ENCODE measurements at places on chromosomes 5 and 9.

GRCh38 chr5:94992325-94992724, 292.6 kb downstream of the MCTP1 start:
- no peak for DNase-seq

GRCh38 chr5:159527546-159528254, 197.4 kb upstream of the IL12B start:
- DNase-seq, result no peak

DNA sequence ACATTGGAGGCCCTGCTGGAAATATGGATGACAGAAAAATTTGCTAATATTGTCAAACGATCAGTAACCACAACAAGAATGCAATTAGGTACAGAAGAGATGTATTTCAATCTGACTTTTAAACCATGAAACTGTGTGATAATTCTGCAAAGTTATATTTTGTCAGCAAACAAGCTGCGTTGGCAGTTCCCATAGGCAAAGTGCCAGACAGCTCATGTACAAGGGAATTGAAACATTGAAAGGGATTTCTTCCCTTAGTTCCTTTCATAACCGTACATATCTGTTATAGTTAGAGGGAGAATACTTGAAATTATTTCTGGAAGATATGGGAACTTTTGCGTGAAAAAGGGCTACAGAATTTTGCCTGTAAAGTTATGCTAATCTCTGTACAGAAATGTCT, 419.4 kb upstream of the PTGER4 start:
- DNase-seq, result peak; percentile 21

GRCh38 chr5:54764102-54765090, 221.0 kb downstream of the ESM1 start:
- DNase-seq, result peak; percentile 72

GRCh38 chr5:118905196-118905595, 83.2 kb downstream of the DTWD2 start:
- no peak for DNase-seq

DNA sequence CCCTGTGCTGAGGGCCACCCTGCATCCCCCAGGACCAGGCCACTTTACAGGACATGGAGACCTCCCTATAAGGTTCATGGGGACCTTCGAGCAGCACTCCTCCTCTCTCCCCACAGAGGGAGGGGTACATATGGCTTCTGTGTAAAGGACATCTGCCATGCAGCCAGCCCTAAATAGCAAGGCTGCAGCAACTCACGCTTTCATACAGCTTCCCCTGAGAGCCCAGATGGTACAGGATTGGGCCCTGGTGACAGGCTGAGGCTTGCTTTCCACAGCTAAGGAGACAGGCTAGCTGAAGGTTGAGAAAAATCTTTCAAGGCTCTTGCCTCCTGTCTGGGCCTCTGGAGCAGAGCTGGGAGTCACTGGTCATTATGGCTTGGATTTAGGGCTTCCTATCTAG, 147.0 kb upstream of the ZNF366 start:
- DNase-seq, result no peak
